ENCODE measurements at places on chromosomes 7 and 10. TPM values are rescaled to one million over a fixed set of nuclear protein-coding genes. Genes with fewer than 3 reads are reported as not detected.
A peak's percentile ranks its signal among the peaks of the same experiment; 100 is the strongest.

- H3K4me3 ChIP-seq: no peak overlapping the region
- no peaks in the 10 kb centered on the region for H3K36me3 ChIP-seq
- peaks cover 9% of the 10 kb centered on the region for H3K27me3 ChIP-seq
- no peaks in the 10 kb centered on the region for H3K4me1 ChIP-seq
- no peak for DNase-seq
Measured at GRCh38 chr10:61385231-61386001, 67.8 kb downstream of the TMEM26 start.

Gene MRPS24
- 50.4 TPM for total RNA-seq

- DNase-seq: no peak
- no peak overlapping the region for H3K27ac ChIP-seq
- H3K4me1 ChIP-seq: no peaks in the 10 kb centered on the region
- peaks cover 40% of the 10 kb centered on the region for H3K27me3 ChIP-seq
Measured at GRCh38 chr10:58586282-58587245, 73.9 kb downstream of the BICC1 start.

Gene MSMB
- total RNA-seq: not detected

GRCh38 chr7:6157685-6158423 lies 114.6 kb downstream of the CYTH3 start:
- peak overlapping the region; percentile 45 for H3K4me3 ChIP-seq
- no peaks in the 10 kb centered on the region for H3K27me3 ChIP-seq
- peak overlapping the region; percentile 59 for H3K27ac ChIP-seq

- peaks cover 26% of the 10 kb centered on the region for H3K4me1 ChIP-seq
- DNase-seq: no peak
- H3K36me3 ChIP-seq: peaks cover 6% of the 10 kb centered on the region
Measured at GRCh38 chr10:113704637-113705343, 25.1 kb downstream of the CASP7 start.

GRCh38 chr10:132606536-132607316 lies 69.1 kb downstream of the INPP5A start:
- no peak overlapping the region for H3K4me3 ChIP-seq
- peaks cover 6% of the 10 kb centered on the region for H3K36me3 ChIP-seq
- no peak overlapping the region for H3K27ac ChIP-seq
- DNase-seq: no peak
- peaks cover 23% of the 10 kb centered on the region for H3K4me1 ChIP-seq
- H3K27me3 ChIP-seq: no peaks in the 10 kb centered on the region
